ENCODE measurements at places on chromosomes 5 and 9. TPM values are rescaled to one million over a fixed set of nuclear protein-coding genes. Genes with fewer than 3 reads are reported as not detected.

The MARCOL gene
- not detected for polyA plus RNA-seq

The FOXD4L5 gene
- 0.29 TPM for polyA plus RNA-seq

GRCh38 chr5:9596171-9596780 is 33.9 kb downstream of the TAS2R1 start:
- DNase-seq, result no peak

The ALAD gene
- polyA plus RNA-seq, result 41.3 TPM

- no peak for DNase-seq
Observed at GRCh38 chr9:77811832-77812231, 163.7 kb upstream of the GNA14 start.

GRCh38 chr9:110334871-110335270 is 2.8 kb downstream of the TXNDC8 start:
- no peak for DNase-seq

DNA sequence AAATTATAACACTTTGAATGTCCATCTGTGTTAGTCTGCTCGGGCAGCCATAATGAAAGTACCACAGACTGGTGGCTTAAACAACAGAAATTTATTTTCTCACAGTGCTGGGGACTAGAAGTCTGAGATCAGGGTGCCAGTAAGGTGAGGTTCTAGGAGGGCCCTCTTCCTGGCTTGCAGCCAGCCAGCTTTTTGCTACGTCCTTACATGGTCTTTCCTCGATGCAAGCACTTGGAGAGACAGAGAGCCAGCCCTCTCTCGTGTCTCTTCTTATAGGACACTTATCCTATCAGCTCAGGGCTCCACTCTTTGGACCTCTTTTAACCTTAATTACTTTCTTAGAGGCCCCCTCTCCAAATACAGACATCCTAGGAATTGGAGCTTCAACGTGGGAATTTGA is 351.8 kb downstream of the SPOCK1 start:
- DNase-seq, result no peak

The MYOT gene
- polyA plus RNA-seq, result 0.94 TPM

DNA sequence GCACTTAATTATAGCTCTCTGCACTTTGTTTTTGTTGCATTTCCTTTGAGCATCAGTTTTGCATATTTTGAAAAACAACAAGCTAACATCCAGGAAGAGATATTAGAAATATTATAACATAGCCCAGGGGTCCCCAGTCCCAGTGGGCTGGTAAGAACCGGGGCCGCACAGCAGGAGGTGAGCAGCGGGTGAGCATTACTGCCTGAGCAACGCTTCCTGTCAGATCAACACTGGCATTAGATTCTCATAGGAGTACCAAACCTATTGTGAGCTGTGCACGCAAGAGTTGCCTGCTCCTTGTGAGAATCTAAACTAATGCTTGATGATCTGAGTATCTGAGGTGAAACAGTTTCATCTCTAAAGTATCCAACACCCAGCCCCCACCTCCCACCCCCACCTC is 675.9 kb upstream of the ZNF608 start:
- no peak for DNase-seq

The SLC6A18 gene
- polyA plus RNA-seq, result 4.7 TPM

The BRD3 gene
- polyA plus RNA-seq, result 42.3 TPM

The ARSB gene
- polyA plus RNA-seq, result 22.1 TPM

The FBP1 gene
- 51.3 TPM for polyA plus RNA-seq

The ITK gene
- 0.52 TPM for polyA plus RNA-seq

- DNase-seq, result no peak
Observed at GRCh38 chr5:73327908-73328455, 120.6 kb downstream of the FOXD1 start.

DNA sequence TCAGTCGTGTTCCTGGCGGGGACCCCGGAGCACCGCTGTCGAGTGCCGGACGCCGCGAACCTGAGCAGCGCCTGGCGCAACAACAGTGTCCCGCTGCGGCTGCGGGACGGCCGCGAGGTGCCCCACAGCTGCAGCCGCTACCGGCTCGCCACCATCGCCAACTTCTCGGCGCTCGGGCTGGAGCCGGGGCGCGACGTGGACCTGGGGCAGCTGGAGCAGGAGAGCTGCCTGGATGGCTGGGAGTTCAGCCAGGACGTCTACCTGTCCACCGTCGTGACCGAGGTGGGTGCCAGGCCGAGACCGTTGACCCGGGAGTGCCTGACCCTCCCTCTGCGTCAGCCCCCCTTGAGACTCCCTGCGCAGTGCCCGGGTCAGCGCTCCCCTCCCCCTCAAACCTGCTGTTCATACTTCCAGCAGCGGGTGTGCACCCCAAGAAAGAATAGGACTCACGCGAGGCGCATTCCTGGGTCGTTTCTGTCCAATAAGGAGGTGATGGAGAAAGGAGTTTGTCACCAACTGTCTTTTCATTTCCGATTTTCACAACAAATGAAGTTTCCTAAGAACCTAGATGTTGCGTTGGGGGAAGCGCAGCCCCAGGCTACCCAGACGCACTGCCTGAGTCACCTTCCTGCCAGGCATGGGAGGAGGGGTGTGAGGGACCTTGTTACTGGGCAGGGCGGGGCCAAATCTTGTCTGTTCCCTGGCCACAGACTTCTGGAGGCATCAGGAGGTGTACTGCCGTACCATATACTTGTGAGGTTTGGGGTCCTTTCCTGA is 722 bp downstream of the SLC22A4 start:
- no peak for DNase-seq

The CTXN3 gene
- not detected for polyA plus RNA-seq

GRCh38 chr9:77021922-77022782 is 2.7 kb downstream of the FOXB2 start:
- DNase-seq, result no peak

The ADAMTSL1 gene
- 16.1 TPM for polyA plus RNA-seq

The PCDHA6 gene
- 0.44 TPM for polyA plus RNA-seq

The NAIP gene
- polyA plus RNA-seq, result 14.5 TPM

- no peak for DNase-seq
Observed at GRCh38 chr5:79729679-79730078, 40.0 kb downstream of the CMYA5 start.

DNA sequence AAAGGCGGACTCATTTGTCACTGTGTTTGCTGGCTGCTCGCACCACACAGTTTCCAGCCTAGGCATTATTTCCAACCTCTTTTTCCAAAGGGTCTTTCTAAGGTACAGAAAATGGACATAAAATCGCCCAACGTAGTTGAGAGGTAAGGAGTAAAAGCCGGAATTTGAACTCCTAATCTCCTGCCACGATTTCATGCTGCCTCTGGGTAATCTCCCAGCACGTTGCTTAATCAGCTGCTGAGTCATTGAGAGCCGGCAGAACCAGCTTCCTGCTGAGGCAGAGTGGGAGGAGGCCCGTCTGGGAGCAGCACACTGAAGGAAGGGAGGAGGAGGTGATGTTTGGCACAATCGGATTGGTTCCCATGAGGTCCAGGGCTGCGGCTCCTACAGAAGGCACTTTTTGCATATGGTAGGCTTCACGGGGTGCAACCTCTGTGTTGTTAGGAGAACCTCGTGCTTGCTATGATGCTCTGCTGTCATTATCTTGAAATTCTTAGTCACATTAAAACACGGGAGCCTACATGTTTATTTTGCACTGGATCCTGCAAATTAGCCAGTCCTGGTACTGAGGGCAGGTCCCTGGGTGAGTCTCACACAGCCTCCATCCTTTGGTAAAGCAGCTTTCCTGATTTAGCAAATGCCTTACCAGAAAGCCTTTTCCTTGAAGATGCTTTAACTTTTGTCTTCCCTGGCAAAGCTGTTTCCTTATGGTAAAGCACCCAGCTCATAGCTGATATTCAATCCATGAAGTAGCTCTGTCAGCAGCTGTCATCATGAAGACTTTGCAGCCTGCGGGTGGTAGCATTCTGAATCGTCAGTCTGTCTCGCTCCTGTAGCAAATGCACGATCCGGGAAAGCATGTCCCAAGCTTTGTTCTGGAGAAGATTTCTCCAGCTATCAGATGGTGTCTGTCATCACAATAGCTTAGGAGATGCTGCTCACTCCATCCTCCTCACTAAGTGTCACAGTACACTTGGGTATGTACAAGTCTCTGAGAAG is 191.6 kb upstream of the MSX2 start:
- no peak for DNase-seq

DNA sequence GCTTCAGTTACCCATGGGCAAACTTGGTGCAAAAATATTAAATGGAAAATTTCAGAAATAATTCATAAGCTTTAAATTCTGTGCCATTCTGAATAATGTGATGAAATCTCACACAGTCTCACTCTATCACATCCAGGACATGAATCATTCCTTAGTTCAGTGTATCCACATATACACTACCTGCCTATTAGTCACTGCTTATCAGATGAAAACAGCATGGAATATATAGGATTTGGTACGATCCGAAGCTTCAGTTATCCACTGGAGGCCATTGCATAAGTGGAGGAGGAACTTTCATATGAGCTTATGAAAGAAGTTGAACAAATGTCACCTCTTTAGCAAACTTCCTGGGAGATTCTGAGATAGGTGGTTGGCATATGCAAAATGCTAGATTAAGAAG is 64.2 kb downstream of the GAPVD1 start:
- DNase-seq, result no peak

The DAB2 gene
- polyA plus RNA-seq, result 216 TPM

The TXNDC8 gene
- polyA plus RNA-seq, result not detected
